ENCODE measurements at places on chromosomes 1 and 21. TPM values are rescaled to one million over a fixed set of nuclear protein-coding genes. Genes with fewer than 3 reads are reported as not detected.

The CCDC27 gene
- not detected for total RNA-seq

The MFSD2A gene
- 8.8 TPM for total RNA-seq

The C2CD4D gene
- total RNA-seq: not detected

The TMCO4 gene
- 7.2 TPM for total RNA-seq

The BEST4 gene
- 0.37 TPM for total RNA-seq

The S100A16 gene
- 543 TPM for total RNA-seq

The CYP4B1 gene
- 0.24 TPM for total RNA-seq

The CFAP107 gene
- total RNA-seq: not detected

The GBP1 gene
- total RNA-seq: 0.19 TPM

The TMEM234 gene
- total RNA-seq: 9.1 TPM

The CSMD2 gene
- total RNA-seq: 0.02 TPM

The UBL4B gene
- total RNA-seq: not detected

The FAAH gene
- 1.1 TPM for total RNA-seq

The MFAP2 gene
- 0.85 TPM for total RNA-seq

The PADI3 gene
- 0.84 TPM for total RNA-seq

The PTPN7 gene
- 0.05 TPM for total RNA-seq

The SLAMF9 gene
- total RNA-seq: 0.41 TPM

The KMO gene
- 0.68 TPM for total RNA-seq

The ARID1A gene
- total RNA-seq: 40.4 TPM

The SPRR1A gene
- not detected for total RNA-seq

The ACOT11 gene
- 2.5 TPM for total RNA-seq

The LRRN2 gene
- 13.3 TPM for total RNA-seq

The C1QC gene
- not detected for total RNA-seq

The BNIPL gene
- 0.04 TPM for total RNA-seq

The AGO1 gene
- 4.4 TPM for total RNA-seq

The H3-3A gene
- 439 TPM for total RNA-seq

The FABP3 gene
- total RNA-seq: not detected

The MEX3A gene
- total RNA-seq: 1.7 TPM

The BRINP3 gene
- total RNA-seq: not detected

The HPDL gene
- 3.8 TPM for total RNA-seq

The FOXO6 gene
- 0.96 TPM for total RNA-seq

Measured in A549 treated with AZD2906 at 1 μM for 4 hours (cell line).